ENCODE measurements at places on chromosomes 7 and 10.

GRCh38 chr10:110209926-110210673 lies 2.7 kb downstream of the MXI1 start:
- no peak for DNase-seq

GRCh38 chr7:5750031-5750653 lies 31.3 kb downstream of the RNF216 start:
- DNase-seq, result no peak

DNA sequence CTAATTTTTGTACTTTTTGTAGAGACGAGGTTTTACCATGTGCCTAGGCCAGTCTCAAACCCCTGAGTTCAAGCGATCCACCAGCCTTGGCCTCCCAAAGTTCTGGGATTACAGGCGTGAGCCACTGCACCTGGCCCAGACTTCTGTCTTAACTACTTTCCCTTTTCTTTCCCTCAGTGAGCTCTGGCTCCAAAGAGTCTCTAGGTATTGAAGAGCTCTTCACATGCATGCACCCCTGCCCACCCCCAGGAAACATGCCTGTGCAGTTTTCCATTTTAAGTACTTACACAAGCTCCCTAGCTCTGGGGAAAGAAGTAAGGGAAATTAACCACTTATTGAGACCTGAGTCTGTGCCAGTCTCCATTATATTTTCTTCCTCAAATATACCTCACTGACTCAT lies 2.0 kb downstream of the MYOZ1 start:
- no peak for DNase-seq

DNA sequence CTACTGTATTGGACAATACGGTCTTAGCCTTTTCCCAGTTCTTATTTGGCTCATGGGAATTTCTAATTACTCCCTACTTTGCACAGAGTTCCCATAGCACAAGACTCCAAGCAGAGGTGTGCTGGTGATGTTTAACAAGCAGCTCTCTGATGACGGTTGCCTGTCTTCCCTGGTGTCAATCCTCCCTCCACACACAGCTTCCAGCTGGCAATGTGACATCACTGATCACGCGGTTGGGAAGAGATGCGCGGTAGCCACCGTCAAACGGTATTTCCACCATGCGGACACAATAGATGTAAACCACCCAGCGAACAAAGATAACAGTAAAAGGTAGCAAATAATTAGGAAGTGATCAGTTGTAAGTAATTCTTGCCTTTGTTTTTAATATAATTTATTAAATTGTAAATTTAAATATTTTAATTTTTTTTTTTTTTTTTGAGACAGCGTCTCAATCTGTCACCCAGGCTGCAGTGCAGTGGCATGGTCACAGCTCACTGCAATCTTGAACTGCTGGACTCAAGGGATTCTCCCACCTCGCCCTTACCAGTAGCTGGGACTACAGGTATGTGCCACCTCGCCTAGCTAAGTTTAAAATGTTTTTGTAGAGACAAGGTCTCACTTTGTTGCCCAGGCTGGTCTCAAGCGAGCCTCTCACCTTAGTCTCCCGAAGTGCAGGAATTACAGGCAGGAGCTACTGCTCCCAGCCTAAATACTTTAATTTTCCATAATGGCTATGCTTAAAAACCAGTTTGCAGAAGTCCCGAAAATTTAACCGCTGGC lies 36.3 kb upstream of the IL15RA start:
- no peak for DNase-seq

DNA sequence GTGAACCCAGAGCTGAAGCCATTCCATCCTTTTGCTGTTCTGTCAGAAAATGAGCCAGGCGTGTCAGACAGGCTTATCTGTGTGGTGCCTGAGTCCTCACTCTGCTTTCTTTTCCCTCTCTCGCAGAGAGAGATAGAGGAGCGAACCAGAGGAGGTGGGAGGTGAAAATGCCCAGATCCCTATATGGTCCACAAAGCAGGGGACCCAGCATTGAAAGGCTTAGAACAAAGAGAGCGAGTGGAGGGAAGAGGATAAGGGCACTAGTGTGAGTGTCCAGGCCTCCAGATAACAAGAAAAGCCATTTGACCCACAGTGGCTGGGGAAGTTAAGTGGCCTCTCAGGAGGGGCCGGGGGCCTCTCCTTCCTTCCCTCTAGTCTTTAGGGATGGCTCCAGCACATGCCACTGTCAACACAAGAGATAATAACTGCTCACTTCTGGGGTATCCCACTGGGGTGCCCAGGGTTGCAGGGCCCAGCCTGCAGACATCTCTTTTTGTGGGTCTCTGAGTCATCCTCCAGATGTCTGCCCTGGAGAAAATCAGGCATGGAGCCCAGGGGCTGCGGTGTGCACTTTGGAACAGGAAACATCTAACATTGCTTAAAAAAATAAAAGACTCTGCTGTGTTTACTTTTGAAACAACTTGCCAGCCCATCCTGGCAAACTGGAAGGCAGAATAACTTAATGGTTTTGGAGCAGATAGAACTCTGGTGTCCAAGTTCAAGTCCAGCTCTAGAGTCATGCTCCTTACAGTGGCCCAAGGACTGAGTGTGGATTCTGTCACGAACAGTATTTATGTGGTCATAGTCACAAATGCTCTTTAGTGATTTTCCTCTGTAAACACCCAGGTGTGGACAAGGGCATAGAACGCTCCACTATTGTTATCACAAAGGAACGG lies 189.5 kb downstream of the CXCL12 start:
- no peak for DNase-seq

- DNase-seq, result no peak
These were observed 144.7 kb downstream of the PLCE1 start for GRCh38 chr10:94138391-94138790.

- DNase-seq, result no peak
These were observed 92.5 kb downstream of the COL13A1 start for GRCh38 chr10:69894156-69894555.

GRCh38 chr10:116115797-116116196 lies 157.2 kb downstream of the GFRA1 start:
- no peak for DNase-seq
